ENCODE measurements at places on chromosomes 2 and 18.

- no peak for DNase-seq
Measured at GRCh38 chr2:200383380-200384110, 77.1 kb downstream of the SPATS2L start.

- no peak for DNase-seq
Measured at GRCh38 chr2:38981670-38982357, 92.1 kb downstream of the ARHGEF33 start.

DNA sequence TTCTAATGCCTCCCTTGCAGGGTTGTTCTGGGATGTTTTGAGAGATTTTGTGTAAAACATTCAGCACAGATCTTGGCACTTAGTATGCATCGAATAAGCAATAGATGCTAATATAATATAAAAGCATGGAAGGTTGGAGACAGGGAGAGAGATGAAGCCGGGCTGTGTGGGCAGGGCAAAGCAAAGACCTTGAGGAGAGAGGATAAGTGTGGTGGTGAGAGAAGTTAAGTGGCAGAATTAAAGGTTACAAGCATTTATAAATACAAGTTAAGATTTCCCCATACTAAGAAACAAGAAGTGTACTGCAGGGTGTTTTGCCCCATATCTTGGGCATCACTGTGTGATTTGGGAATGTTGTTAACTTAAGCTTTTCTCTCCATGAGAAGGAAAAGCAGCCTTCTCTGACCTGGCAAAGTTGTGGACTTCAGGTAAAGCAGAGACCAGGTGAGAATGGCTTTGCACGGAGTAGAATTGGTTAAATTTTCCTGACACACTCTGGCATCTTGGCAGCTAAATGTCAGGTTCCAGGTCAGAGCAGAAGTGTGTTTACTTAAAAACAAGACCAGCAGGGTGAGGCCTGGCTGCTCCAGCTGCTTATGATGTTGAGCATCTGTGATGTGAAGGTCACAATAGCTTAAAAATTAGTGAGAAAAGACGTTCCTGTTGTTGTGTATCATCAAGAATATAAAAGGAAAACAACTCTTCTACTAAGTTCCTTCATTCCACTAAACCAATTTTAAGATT is 288.5 kb upstream of the HNMT start:
- DNase-seq = no peak

- no peak for DNase-seq
Measured at GRCh38 chr2:173580956-173581355, 226.3 kb downstream of the CDCA7 start.

Measured in kidney (tissue), 22 donors.